ENCODE measurements at places on chromosomes 4 and X.

- no peak for DNase-seq
These were observed 56.2 kb downstream of the SMIM20 start for GRCh38 chr4:25970226-25970675.

GRCh38 chr4:97216046-97216445, 927.2 kb downstream of the STPG2 start:
- DNase-seq: no peak

DNA sequence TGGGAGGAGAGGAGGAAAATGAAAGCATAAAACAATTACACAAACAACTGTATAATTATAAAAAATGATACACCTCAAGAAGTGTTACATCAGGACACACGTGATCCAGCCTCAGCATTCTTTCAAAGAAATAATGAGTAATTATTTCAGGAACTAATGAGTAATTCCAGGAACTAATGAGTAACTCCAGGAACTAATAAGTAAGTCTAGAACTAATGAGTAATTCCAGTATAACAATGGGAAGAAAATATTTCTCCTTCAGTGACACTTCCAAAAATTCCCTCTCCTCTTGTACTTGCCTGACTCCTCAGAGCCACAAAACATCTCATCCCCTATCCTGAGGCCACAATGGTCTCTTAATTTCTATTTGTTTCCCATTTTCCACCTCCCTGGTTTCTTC, 63.5 kb upstream of the COL25A1 start:
- DNase-seq: no peak

GRCh38 chr4:183571350-183571941, 66.6 kb downstream of the ING2 start:
- DNase-seq: no peak

DNA sequence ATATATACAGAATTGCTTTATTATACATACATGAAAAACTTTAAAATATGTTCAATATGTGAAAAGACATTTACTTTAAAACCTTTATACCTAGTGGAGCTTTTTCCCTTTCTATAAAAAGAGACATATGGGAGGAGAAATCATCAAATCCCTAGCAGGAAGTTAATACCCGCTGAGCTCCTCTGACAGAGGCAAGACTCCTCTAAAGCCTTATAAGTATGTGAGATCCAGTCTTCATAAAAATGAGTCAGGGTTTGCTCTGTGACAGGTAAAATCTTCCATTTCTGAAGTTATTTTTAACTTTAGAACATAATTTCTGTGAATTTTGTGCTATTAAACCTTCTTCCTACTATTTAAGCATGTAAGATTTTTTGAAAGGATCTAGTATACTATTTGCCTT, 634.4 kb upstream of the AADAT start:
- DNase-seq: no peak

DNA sequence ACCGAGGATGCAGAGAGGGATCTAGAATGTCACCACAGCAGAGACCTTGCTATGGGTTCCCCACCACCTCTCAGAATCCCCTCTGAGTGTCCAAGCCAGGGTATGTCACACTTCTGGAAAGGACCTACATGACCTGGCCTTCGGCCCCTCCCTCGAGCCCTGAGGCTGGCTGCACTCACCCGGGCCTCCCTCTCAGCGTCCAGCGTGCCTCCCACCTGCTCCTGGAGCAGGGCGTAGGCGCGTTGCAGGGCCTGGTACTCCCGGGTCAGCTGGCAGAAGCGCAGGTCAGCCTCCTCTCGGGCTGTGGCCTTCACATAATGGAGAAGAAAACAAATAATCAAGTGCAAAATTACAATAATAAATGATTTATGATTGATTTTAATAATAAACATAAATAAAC, 43.9 kb upstream of the C4orf50 start:
- no peak for DNase-seq

DNA sequence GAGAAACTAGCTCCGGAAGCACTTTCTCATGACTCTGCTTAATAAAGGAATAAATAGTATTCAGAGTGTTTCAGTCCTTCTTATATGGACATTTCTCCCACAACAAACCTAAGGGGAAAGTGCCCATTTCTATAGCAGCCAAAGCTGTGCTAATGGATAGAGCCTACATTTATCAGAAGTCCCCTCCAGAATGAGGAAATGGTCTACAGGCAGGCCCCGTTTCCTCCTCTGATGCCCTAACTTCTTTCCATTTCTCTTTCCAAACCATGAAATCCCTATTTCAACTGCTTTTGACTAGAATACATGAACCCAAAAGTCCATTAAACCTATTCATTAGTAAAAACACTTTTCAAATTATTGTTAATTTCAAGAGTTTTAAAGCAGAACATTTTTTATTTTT, 4.5 kb downstream of the ACSL1 start:
- DNase-seq: no peak

DNA sequence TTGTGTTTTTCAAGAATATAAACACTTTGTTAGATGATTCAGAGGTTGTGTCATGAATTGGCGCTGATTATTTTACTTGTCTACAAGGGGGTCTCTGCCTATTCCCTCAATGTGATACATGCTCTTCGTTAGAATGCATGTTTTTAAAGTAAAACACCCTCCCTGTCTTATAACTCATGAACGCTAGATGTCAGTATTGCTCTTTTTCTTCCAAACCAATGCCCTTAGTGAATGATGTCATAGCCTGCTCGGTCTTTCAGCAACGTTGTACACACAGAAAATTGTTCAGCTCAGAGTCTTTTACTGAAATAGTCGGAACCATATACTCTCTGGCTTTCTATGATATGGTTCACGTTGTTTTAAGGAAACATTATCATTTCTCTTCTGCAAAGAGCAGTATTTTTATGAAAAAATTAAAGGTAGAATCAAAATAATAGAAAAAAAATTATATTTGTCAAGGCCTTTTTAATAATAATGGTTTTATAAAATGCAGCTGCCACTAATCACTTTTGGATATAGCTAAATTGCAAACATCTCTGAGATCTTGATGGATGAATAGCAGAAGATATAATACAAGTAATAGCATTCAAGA, 292.9 kb downstream of the TLL1 start:
- no peak for DNase-seq

- DNase-seq: peak; percentile 21
These were observed 1.1 kb downstream of the FBXW7 start for GRCh38 chr4:152534541-152535359.

GRCh38 chr4:89204624-89205023, 93.3 kb downstream of the TIGD2 start:
- DNase-seq: no peak

GRCh38 chr4:124144238-124144654, 568.3 kb downstream of the ANKRD50 start:
- DNase-seq: no peak

- DNase-seq: no peak
These were observed 19.8 kb upstream of the FMR1 start for GRCh38 chrX:147891896-147892295.

DNA sequence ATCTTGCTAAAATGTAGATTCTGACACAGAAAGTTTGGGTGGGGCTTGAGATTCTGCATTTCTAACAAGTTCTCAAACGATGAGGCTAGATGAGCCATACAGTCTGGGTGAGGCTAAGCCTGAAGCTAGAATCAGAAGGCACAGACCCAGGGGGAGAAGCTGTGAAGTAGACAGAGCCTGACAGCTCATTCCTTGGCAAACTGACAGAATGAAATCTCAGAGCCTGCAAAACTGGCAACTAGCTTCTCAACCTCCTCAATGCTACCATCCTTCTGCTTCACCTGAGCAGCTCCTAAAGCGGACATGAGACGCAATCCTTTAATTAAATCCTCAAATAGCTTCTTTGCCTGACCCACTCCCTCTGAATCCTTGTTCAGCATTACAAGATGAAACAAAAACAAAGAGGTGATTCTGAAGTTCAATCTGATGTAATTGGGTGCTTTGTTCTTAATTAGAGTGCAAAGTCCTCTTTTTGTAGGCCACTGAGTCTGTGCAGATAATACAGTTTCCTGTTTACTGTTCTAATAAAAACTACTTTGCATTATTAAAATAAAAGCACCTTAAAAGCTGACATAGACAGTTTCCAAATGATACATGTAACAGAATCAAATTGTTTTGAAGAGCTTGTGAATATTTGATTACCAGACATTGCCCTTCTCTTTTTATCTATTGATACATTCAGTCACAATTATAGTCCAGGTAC, 71.0 kb upstream of the BMP2K start:
- DNase-seq: no peak

DNA sequence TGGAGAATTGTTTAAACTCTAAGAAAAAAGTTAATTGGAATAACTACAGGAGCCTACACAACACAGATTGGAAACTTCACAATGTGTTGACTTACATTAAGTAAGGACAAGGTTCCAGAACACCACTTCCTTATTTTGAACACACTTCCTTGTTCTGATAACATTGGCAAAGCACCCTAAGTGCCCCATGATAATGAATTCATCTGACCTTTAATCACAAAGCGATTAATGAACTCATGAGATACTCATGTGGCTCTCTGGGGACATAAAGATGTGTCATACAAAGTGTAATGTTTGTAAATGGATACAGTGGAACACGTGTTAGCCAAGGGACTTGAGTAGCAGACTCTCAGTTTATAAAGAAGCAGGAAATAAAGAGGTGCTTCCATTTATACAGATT, 69.0 kb upstream of the ATOH1 start:
- DNase-seq: no peak

GRCh38 chr4:174761451-174761850, 67.6 kb downstream of the GLRA3 start:
- no peak for DNase-seq

DNA sequence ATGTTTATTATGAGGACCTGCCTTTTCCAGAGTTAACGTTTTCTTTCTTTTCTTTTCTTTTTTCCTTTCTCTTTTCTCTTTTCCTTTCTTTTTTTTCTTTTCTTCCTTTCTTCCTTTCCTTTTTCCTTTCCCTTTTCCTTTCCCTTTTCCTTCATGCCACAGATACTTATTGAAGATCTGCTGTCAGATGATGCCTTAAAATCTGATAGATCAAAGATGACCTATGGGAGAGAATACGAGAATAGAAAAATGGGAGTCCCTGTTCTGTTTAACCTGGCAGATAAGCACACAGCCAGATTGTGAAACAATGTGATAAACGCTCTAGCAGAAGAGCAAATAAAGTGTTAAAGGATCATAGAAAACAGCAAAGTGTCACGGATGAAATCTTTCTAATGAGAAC, 38.9 kb downstream of the AFF1 start:
- DNase-seq: no peak

- no peak for DNase-seq
These were observed 121.7 kb downstream of the CHIC2 start for GRCh38 chr4:53942712-53943111.

DNA sequence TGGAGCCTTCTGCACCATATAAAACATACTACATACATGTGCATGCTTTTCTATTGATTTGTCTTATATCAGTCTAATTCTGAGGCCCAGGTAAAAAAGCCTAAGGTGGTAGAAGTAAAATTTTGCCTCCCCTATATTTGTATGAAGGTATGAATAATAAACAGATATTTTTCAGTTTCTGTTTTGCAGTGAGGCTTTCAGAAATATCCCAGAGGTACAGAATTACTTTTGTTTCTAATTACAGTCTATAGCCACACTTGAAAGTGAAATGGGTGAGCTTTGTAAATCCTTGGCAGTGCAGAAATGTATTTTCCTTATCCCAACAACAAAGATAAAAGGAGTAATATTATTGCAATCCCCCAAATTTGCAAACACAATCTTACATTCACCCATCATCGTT, 59.5 kb downstream of the DDX60 start:
- DNase-seq: no peak

DNA sequence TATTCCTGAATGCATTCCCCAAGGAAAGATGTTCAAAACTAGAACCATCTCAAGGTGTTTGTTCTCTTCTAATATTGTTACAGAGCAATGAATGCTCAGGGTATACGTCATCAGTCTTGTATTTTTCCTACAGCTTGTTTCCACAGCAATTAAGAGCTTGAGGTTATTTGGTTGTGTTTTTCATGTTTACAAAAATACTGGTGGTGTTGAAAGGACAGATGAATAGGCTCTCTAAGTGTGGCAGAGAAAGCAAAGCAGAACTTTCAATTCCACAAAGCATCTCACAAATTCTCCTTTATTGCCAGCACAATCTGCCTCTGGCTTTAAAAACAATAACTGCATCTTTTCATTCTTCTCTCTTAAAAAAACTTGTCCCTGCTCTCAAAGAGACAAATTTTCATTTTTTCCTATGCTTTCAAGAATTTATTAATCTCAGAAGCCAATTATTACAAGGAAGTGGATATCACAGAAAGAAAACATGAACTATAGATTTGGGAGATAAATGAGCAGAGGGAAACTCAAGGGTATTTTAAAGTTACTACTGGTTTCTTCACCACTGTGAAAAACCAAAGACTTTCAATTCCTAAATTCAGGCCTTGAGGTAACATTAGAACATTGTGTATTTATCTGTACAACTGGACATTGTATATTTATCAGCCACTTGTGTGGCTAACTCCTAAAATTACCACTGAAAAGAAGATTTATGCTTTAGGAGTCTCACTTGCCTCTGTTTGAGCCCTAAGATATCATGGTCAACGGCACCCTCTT, 49.2 kb downstream of the DDX53 start:
- no peak for DNase-seq

DNA sequence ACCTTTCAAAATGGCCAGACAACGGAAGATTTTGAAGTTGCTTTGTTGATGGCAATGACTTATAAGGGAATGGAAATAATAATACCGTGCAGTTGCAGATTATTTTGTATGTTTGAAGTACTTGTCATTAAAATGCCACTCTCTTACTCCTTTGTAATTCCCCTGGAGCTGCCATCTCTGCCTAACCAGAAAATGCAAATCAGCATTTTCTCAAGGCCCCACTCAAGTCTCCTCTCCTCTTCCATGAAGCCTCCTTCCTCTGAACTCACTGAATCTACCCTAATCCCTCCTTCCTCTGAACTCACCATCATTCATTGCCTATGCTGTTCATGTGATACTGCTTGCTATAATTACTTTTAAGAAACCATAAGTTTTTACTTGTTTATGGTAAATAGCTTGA, 60.2 kb upstream of the RBPJ start:
- no peak for DNase-seq

DNA sequence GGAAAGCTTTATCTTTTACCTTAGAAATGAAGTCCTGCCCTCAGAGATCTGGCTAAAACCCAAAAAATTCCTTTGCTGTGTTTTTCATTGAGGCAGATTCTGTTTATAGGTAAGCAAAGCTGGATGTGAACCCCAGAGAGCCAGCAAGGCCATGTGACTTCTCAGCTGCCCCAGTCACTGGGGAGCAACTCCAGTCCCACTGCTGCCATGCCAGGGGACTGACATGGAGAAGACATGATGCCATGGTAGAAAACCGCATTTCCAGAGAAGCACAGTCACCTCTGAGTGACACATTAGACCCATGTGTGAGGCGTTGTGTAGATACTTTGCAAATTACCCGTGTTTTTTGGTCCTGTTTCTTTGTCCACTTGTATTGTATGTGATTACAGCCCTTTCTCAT, 45.4 kb downstream of the PTTG2 start:
- DNase-seq: no peak

DNA sequence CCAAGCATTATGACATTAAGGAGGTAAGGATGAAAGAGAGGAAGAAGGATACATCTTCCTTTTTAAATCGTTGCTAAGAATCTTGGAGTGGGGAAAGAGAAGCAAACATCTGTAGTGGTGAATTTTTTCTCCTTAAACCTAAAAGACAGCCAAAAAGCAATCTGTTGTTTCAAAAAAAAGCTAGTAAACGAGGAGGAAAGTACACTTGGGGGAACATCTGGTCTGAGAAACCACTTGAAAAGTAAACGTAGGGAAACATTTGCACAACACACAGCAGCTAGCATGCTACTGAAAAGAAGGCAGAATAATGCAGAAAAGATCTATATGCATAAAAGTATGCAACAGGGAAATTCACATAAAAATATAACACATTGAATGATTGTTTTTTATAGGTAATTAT, 1485.6 kb downstream of the PCDH19 start:
- DNase-seq: no peak
